ENCODE measurements at places on chromosomes 7 and 10.

- peak; percentile 83 for DNase-seq
These were observed 2.6 kb downstream of the MRPS33 start for GRCh38 chr7:141012044-141012685.

DNA sequence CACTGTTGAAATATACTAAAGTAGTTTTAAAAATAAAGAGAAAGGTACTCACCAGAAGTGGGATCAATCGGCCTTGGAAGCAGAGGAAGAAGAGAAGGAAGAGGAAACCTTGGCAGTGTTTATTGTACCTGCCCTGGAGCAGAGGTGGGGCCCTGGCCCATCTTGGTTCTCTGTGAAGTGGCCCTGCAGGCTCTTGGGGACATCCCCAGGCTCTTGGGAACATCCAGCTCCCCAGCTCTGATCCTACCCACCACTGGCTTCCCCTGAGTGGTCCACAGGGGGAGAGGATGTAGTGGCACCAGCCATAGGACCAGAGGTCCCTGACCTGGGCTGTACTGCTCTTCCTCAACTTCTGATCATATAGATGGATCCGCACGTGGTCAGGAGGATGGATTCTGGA, 22.3 kb upstream of the RET start:
- no peak for DNase-seq

DNA sequence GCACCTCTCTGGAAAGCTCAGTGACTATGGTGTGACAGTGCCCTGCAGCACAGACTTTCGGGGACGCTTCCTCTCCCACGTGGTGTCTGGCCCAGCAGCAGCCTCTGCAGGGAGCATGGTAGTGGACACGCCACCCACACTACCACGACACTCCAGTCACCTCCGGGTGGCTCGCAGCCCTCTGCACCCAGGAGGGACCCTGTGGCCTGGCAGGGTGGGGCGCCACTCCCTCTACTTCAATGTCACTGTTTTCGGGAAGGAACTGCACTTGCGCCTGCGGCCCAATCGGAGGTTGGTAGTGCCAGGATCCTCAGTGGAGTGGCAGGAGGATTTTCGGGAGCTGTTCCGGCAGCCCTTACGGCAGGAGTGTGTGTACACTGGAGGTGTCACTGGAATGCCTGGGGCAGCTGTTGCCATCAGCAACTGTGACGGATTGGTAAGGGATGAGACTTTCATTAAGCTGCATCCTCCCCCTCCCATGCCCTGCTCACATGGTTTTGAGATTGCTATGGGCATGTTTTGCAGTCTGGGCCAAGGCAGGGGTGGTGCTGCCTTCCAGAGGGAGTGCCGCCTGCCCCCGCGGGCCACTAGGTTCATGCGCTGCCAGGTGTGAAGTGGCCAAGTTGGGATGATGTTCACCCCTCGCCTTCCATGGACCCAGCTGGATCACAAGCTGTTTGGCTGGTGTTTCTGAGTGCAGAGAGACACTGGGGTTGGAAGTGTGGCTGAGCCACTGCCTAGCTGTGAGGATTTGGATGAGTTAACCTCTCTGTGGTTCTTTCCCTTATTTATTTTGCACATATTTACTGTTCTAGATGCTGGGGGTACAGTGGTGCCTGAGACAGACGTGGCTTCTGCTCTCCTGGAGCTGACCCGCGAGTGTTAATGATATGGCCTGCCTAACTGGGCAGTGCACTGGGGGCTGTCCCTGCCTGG, 2.5 kb downstream of the ADAMTS14 start:
- peak; percentile 75 for DNase-seq

DNA sequence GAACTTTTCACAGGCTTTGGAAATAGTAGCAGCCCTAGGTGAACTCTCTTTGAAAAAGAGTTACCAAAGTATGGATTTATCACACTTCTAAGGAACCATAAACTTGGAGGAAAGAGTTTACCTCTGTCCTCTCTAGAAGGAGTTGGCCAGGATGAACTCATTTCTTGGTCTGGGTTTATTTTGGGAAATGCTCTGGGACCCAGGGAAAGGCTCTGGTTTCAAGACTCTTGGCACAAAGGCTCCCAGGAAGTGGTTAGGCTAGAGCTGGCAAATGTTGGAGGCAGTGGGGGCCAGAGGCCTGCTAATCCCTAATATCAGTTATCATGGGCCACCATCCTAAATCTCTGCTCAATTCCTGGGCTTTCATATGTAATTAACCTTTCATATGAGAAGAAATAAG, 36.3 kb upstream of the CDK6 start:
- no peak for DNase-seq

- DNase-seq, result peak; percentile 45
These were observed 108.5 kb downstream of the ZRANB1 start for GRCh38 chr10:125050383-125050782.

GRCh38 chr7:15686295-15686956, at the start of gene MEOX2:
Gene MEOX2, minus strand, starts transcription at chr7:15686683. Its CDS starts 281 bp downstream, at chr7:15686402.
- no peak for DNase-seq

DNA sequence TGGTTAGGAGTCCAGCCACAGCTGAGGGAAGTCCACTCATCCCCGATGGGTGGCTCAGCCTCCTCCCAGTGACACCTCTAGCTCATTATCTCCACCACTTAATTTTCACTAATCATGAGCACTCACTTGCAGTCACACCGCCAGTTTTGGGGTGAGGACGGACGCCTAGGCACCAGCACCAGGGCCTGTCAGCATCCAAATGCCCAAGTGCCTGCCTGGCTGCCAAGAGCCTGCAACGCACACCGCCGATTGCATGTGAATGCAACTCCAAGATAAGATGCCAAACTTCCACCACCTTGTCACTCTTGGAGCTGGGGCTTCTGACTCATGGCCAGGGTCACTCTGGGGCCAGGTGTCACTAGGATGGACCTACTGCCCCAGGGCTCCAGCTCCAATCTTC, 24.4 kb upstream of the SMARCD3 start:
- DNase-seq, result no peak

DNA sequence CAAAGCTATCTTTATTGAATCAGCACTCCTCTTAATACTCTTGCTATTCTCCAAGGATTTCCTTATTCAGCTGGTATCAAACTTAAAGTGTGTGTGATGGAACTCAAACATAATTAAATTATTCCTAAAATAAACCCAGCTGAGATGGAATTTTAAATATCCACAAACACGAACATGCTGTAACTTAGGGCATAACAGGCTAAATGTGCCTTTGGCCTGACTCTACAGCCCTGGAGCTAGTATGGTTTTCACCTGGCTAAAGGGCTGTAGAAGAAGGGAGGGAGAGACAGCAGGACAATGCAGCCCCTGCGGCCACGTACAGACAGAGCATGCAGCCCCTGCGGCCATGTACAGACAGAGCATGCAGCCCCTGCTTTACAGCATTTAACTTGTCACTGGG, 34.0 kb downstream of the ESYT2 start:
- DNase-seq, result no peak

GRCh38 chr7:131747658-131748232, 191.3 kb upstream of the PODXL start:
- no peak for DNase-seq

GRCh38 chr10:34889004-34889869, 74.1 kb upstream of the PARD3 start:
- no peak for DNase-seq

DNA sequence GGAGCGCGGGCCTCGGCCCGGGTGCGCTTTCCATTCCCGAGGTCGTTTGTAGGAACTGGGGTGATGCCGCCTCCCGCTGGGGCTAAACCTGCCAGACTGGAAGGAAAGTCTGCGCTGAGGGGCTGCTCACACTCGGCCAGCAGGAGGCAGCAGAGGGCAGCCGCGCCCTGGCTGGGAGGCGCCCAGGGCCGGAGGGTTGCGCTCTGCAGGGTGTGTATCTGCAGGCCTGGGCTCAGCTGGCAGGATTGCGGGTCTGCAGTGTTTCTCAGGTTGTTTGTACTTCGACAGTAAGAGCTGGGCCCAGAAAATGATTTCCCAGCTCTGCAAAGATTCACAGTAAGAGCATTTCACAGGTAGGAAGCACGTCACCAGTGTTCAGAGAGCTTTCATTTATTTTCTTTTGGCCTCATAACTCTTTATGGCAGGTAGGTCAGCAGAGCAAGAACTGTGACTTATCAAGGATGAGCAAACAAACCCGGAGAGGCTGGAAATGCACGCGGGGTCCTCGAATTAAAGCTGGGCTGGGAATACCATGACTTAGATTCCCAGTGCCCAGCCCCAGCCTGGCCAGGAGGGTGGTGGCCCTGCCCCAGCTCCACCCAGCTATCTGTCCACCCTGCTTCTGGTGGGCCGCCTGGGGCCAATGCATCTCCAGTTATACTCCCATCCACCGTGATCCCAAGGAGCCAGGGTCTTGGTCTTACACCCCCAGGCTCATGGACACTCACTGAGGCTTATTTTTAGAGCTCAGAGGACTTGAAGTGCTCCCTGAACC, 15.2 kb upstream of the PPP2R2D start:
- peak; percentile 95 for DNase-seq

Measured in posterior cingulate gyrus (tissue), 11 donors.